ENCODE measurements at places on chromosomes 11 and 22. TPM values are rescaled to one million over a fixed set of nuclear protein-coding genes. Genes with fewer than 3 reads are reported as not detected.

GLB1L2 gene
- 1.00 TPM for total RNA-seq

CRACR2B gene
- 0.30 TPM for total RNA-seq

TIGD3 gene
- 0.75 TPM for total RNA-seq

VPREB1 gene
- not detected for total RNA-seq

DNA sequence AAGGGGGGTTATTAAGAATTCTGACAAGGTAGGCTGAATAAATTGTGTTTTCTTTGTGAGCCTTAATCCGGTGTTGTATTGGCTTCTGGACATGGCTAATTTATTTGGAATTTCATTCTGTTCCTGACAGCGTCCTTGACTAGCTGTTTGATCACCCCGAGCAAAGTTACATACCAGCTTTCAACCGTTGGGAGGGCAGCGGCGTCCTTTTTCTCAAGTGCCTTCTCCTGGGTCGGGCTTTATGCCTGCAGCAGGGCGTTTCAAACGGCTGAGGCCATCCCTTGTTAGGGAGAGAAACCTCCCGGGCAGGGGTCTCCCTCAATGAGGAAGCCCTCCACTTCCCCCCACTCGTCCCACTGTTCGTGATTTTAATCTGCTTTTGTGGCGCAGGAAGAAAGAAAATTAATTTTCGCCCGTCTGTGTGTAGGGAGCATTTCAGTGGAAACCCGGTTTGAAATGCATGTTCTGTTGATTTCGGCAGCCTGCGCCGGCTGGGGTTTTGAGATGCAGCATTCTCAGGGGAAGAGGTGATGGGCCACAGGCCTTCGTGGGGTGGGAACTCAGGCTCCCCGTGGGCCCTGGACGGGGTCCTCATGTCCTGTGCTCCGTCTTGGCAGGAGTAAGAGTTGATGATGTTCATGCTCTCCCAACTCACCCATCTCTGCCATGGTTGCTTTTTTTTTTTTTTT, 2.9 kb upstream of the SMIM38 start:
- no peak for DNase-seq

DNA sequence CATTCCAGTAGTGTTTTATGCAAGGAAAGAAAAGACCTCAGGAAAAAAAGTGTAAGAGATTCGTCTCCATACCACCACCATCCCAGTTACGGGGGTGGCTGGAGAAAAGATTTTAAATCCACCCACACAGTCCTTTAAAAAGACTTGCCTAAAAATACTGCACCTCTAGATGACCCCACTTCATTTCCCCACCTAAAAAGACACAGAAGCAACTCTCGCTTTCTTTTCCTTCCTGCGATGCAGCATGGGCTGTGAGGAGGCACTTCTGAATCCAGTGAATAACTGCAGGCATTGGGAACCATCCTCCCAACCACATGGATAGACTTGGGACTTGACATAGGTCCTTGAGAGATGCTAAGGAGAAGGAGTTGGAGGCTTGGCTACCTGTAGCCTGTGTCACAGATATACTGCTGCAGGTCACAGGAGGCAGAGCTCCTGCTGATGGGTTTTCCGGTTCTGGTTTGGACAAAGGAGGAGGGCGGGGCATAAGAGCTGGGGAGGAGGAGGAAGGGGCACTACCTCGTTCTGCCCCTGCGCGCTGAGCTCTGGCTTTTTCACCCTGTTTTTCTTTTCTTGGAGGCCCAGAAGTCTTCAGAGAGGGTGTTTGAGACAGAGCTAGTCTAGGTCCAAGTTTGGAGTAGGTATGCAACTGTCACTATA, 285.9 kb downstream of the NTM start:
- no peak for DNase-seq

GRCh38 chr11:10529279-10529678, 11.7 kb downstream of the RNF141 start:
- DNase-seq, result no peak

- DNase-seq, result no peak
These were observed 2.8 kb downstream of the AMPD3 start for GRCh38 chr11:10457901-10458300.

DNA sequence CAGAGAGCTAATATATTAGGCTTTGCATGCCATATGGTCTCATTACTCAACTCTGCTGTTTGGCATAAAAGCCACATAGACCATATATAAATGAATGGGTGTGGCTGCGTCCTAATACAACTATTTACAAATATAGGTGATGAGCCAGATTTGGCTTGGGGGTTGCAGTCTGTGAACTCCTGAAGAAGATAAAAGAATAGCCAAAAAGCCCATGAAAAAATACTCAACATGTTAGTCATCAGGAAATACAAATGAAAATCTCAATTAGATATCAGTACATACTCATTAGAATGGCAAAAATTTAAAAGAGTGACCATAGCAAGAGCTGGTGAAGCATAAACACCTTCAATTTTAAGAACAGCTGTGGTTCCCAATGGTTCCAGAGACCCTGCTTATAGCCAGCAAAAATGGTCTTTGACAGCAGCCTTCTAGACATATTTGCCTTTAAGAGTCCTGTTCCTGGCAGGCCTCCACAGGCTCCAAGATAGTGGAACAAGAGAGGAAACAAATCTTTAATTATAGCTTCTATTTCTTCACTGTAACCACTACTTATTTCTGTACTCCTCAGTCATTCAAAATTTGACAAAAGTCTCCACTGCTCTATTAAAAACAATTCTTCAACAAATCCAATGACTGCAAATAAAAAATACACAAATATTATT, 16.1 kb downstream of the C2CD3 start:
- DNase-seq, result no peak

- no peak for DNase-seq
These were observed 220.7 kb upstream of the BLID start for GRCh38 chr11:122336706-122337105.

DNA sequence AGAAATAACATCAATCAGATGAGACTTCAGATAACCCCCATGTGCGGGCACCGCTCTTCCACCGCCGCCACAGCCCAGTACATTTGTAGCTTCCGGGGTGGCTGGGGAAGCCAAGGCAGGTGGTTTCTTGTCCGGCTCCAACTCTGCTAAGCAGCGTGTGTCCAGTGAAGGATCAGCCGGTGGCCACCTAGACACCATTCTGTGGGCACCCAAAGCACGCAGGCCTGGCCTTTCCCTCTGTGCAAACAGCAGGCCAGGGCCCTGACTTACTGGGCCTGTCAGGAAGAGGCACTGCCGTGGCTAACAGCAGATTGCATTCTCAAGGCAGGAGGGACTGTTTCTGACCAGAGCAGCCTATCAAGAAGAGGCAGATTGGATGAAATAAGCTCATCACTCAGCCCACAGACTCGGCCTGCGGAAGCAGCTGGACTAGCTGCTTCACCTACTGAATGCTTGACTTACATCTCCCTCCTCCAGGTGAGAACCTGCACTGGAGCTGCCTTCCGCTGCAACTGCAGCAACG, 74.8 kb downstream of the ETS1 start:
- DNase-seq, result peak; percentile 41

DNA sequence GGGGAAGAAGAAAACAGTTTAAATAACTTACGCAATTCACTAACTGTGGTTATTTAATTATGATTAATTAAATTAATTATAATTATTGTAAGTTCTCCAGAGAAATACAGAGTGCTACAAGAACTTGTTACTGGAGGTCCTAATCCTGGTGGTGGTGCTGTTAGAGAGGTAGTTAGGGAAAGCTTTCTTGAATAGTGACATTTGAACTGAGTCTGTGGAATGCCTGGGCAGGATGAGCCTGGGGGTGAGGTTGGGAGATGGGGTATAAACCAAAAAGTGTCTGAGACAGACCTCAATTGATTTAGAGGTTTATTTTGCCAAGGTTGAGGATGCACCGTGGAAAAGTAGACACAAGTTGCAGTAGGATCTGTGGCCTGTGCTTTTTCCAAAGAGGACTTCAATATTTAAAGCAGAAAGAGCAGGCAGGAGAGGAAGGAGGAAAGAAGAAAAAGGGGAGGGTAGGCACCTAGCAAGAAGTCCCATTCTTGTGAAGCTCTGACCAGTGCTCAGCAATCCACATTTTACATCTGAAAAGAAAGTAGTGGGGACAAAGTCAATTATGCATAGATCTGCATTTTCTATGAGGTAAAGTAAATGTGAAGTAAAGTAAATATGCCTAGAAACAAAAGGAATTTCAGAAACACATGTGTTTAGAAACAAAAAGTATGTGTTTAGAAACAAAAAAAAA, 4.4 kb upstream of the ZNF202 start:
- DNase-seq, result no peak

- no peak for DNase-seq
These were observed 39.6 kb upstream of the CTTN start for GRCh38 chr11:70358753-70359152.

GRCh38 chr11:118531597-118532084, 649 bp downstream of the TMEM25 start:
- no peak for DNase-seq

DNA sequence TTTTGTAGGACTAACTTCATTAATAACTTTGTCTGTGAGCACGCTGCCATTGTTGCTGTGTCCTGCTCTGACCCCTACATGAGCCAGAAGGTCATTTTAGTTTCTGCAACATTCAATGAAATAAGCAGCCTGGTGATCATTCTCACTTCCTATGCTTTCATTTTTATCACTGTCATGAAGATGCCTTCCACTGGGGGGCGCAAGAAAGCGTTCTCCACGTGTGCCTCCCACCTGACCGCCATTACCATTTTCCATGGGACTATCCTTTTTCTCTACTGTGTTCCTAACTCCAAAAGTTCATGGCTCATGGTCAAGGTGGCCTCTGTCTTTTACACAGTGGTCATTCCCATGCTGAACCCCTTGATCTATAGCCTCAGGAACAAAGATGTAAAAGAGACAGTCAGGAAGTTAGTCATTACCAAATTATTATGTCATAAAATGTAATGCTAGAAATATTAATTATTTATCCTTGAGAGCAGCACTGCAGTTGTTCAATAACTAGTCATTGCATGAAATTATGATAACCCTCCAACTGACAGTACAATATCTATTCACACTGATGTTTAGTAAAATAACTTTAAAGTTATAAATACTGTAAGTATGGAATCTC, 46.4 kb upstream of the OR5D13 start:
- no peak for DNase-seq

DNA sequence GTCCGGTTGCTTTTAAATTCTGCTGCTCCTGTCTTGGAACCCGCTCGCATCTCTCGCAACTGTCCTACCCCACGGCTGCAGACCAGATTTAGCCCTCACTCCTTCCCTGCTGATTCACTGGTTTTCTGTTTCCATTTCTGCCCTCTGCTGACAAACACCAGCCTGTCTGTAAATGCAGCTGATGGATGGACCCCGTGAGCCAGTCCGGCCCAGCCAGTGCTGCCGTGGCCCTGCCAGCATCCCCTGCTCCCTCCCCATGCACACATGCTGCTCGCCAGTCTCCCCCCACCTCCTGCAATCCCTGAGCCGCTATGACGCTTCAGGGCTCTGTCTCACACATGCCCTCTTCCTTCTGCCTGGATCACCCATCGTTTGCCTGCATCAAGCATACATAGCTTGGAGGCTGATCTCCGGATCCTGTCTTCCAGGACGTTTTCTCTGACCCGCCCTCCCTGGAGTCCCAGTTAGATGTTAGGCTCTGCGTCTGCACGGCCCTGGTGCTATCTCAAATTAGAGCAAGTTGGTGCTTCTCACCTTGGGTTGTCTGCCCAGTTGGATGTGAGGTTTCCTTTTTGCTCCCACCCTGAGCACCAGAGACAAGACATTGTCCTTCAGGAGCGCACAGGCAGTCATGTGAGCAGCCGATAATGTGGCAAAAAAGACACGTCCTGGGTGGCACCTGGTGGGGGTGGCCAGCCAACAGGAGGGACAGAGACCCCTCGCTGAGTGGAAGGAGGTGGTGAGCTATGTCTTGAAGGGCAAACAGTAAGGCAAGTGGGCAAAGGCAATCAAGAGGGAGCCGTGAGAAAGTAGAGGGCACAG, 4.3 kb upstream of the ACR start:
- DNase-seq, result no peak

DNA sequence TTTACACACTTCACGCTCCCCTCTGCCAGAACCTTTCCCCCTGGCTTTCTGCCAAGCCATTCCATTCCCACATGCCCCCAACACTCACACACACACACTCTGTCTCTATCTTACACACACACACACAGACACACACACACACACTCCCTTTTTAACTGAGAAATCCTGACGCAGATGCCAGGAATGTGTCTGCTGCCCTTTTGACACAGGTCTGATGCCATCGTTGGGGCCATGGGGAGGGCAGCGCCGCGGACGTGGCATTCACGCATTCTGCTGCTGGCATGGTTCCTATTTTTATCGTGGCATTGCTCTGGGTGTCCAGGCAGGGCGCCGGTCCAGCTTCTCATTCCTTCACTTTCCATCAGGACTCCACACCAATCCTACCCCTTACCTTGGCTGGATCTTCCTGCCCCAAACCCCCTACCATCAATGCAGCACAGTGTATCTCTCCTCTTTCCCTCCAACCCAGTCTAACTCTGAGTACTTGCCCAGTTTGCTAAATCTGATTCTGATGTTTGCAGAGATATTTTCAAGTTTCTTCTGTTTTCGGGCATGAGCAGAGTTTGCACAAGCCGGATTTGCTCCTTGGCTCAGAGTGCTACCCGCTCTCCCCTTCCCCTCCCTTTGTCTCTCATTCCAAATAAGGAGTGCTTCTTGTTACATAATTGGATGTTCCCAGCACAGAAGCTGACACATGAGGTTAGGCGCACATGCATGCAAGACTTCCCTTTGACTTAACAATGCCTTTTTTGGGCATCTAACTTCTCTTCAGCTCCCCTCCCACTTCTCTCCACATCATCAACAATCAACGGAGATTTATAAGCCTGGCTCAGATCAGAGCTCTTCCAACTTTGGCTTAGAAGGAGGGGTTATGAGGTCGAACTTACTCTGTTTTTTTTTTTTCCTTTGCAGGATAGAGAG, 18.8 kb downstream of the SNX19 start:
- DNase-seq, result no peak

DNA sequence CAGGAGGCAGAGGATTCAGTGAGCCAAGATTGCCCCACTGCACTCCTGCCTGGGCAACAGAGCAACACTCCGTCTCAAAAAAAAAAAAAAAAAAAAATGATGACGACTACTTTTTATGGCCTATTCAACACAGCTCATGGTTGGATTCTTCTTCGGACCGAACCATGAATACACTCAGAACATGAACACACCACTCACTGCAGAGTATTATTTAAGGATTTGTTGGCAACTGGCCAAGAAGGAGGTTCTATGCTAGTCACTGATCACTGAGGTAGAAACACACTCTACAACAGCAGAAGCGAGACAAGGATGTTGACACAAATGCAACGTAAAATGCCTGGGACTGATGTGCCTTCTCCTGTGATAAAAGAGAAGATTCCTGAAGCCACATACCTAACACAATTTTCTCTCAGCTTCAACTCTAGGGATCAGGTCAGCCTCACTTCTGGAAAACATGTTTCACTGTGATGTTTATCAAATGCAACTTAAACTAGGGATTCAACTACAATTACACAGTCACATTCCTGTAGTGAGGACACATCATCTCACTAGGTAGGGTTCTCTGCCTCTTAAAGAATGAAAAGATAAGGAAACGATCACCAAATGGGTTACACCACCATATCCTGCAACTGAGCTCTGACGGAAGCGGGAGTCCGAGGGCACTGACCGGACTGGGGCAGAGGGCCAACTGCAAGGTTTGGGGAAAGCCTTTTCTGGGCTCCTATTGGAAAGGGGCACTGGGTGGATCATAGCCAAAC, 82.5 kb downstream of the SGSM3 start:
- DNase-seq, result no peak

- DNase-seq, result no peak
These were observed 23.1 kb upstream of the IZUMO1R start for GRCh38 chr11:94281324-94281723.

Data from CD8-positive, alpha-beta T cell (primary cell).